ENCODE measurements at places on chromosomes 7 and 10.

DNA sequence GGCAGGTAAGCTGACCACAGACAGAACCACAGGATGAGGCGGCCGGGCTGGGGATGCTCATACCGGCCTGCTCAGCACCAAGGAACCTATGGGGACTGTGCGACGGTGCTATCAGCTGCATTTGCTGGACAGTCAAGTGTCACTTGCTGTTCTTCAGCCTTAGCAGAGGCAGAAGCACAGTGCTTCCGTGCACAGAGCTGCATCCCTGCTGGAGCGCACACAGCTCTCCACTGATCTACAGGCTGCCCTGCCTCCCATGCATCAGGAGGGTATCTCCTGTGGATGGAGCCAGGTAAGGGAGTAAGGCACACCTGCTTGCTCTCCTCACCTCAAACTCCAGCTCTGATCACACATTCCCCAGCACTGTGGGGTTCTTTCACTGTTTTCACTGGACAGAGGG is 97.5 kb downstream of the TNS3 start:
- DNase-seq: no peak

DNA sequence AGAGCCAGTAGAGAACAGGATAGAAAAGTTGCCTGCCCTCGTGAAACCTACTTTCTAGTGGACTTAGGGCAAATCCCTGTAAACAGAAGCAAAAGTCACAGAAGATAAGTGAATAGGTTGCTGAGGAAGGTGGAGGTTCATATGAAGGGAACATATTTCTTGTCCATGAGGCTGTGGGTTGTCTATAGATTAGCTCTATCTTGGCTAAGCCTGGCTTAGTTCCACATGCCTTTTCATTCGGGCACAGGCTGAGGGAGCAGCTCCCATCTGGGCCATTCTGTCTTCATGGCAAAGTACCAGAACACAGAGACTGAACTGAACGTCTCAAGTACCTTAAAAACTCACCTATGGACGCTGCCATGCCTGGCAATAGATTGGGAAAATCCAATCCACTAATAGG is 45.3 kb downstream of the BZW2 start:
- no peak for DNase-seq

DNA sequence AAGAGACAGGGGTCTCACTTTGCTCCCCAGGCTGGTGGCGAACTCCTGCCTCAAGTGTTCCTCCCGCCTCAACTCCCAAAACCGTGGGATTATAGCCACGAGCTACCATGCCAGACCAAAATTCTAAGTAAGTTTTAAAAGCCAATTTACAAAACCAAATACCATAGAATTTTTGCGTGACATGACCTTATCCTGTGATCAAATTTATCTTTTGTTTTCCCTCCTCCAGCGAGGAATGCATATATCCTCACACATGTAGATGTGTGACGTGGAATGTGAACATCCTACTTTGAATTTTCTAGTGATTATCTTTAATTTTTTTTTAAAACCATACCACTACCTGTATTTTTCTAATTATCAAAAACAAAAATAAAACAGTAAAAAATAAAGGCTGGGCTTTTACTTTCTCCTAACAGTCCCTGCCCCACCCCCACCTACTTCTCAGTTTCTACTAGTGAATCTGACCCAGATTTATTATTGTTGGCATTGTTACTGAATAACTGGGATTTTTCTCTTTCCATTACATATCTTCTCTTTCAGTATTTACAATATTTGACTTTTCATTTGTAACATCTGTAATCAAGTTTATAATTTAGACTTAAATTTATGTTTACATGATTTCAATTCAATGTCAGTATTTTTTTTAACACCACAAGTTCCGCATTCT is 26.0 kb downstream of the CYTH3 start:
- no peak for DNase-seq

DNA sequence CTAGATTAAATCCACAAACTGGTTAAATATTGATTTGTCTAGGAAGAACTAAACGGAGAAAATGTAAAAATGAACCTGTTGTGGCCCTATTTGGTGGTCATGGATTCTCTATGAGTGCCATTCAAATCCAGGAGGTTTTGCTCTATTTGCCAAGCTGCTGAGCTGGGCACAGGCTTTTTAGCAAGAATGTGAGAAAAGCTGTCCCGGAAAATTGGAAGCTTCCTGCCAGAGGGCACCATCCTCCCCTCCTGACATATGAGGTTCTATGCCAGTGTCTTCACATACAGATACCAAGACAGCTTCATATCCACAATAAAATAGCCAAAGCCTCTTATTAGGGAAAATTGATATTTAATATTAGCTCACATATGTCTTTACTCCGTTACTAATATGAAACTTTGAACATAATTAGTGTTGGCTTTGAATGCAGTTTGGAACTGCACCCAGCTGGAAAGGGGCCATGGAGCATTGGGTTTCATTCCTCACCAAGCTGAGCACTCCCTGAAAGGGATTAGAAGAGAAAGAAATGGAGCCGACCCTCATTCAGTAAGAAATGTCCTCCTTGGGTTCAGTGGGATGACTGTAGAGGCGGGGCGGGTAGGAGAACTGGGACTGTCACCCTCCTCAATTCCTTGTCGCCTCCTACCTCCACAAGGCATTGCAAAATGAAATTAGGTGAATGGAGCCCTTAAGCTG is 47.8 kb downstream of the NRCAM start:
- DNase-seq: no peak

DNA sequence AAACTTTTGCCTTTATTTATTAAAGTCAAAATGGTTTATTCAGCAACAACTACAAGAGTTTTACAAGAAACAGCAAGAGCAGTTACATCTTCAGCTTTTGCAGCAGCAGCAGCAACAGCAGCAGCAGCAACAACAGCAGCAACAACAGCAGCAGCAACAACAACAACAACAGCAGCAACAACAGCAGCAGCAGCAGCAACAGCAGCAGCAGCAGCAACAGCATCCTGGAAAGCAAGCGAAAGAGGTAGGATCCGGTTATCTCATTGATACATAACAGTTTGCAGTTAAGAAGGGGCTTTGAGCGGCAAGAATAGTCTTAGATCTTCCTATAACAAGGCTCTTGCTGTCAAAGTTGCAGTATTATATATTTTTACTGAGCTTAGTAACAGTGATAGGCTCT is 215.1 kb downstream of the FOXP2 start:
- no peak for DNase-seq

GRCh38 chr7:155032978-155033377 is 30.1 kb upstream of the PAXIP1 start:
- DNase-seq: no peak

- DNase-seq: no peak
These were observed 879.5 kb downstream of the SORCS1 start for GRCh38 chr10:106284802-106285587.

All from effector CD8-positive, alpha-beta T cell (primary cell).